ENCODE measurements at places on chromosomes 6 and 20.

DNA sequence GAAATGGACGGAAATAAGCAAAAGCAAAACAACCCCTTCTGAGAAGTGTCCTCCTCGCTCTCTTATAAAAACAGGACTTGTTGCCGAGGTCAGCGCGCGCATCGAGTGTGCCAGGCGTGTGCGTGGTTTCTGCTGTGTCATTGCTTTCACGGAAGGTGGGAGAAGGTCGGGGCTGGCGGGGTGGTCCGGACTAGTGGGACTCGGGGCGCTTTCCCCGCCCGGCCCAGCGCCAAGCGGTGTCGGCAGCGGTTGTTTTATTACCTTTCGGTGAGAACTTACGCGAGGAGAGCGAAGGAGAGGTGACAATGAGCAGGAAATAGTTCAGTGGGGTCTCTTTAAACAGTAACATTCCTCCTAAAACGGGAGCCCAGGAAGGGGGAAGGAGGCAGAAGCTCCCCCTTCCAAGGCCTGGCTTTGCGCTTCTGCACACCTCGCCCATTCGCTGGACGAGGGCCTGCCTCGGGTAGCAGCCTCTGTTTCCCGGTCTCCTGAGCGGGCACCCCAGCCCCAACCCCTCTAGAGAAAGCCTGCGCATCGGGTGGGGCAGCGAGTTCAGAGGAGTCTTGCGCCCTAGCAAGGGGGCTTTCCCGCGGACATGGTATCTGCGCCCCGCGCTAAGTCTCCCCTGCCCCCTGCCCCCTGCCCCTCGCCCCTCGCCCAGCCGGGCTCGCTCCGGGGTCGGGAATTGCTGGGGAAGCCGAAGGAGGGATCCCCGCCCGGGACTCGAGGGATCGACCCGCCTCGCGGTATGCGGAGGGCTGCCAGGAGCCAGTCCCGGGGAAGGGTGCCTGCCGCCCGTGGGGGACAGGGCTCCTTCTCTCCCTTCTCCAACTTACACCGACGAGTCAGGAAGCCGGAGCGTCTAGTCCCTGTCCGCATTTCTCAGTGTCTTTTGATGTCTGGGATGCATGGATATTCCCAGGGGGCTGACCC lies 1.2 kb upstream of the TBXT start:
- DNase-seq: no peak

GRCh38 chr6:134261766-134262165 lies 56.1 kb downstream of the SGK1 start:
- no peak for DNase-seq

- DNase-seq: no peak
Measured at GRCh38 chr20:51529758-51530157, 12.8 kb downstream of the NFATC2 start.

DNA sequence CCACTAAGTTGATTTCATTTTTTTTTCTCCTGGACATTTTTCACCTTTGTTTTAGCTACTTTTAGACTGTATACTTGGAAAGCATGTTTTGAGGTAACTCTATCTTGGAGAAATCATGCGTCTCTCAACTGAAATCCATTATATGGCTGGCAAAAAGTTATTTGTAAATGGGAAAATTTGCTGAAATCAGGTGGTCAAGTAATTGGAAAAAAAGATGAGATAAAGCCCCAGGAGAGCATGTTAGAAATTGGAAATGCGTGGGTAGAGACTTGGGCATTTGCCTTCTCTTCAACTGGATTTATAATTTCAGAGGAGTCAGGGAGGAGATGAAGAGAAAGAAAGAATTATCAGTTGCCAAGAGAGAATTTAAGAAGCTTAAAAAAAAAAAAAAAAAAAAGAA lies 217.1 kb upstream of the MAP3K7 start:
- DNase-seq: no peak

GRCh38 chr20:10911298-10911697 lies 237.5 kb upstream of the JAG1 start:
- DNase-seq: no peak

- no peak for DNase-seq
Measured at GRCh38 chr6:119096721-119097565, 18.5 kb upstream of the FAM184A start.

GRCh38 chr6:3438190-3439167 lies 18.4 kb downstream of the SLC22A23 start:
- DNase-seq: no peak

DNA sequence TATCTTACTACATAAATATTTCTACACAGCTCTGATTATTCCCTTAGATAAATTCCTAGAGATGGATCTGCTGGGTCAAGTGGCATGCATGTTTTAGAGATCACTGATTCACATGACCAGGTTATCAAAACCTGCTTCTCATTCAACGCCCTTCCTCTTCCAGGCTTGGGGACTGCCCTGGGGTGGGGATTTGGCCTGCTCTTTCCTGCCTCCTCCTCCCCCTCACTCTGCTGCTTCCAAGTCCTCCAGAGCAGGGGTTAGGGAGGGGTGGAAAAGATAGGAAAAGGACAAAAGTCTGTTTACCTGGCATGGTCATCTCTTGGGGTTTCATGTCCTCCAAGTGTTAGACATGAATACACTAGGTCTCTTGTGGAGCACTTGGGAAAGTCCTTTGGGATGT lies 105.6 kb upstream of the GPR6 start:
- no peak for DNase-seq

DNA sequence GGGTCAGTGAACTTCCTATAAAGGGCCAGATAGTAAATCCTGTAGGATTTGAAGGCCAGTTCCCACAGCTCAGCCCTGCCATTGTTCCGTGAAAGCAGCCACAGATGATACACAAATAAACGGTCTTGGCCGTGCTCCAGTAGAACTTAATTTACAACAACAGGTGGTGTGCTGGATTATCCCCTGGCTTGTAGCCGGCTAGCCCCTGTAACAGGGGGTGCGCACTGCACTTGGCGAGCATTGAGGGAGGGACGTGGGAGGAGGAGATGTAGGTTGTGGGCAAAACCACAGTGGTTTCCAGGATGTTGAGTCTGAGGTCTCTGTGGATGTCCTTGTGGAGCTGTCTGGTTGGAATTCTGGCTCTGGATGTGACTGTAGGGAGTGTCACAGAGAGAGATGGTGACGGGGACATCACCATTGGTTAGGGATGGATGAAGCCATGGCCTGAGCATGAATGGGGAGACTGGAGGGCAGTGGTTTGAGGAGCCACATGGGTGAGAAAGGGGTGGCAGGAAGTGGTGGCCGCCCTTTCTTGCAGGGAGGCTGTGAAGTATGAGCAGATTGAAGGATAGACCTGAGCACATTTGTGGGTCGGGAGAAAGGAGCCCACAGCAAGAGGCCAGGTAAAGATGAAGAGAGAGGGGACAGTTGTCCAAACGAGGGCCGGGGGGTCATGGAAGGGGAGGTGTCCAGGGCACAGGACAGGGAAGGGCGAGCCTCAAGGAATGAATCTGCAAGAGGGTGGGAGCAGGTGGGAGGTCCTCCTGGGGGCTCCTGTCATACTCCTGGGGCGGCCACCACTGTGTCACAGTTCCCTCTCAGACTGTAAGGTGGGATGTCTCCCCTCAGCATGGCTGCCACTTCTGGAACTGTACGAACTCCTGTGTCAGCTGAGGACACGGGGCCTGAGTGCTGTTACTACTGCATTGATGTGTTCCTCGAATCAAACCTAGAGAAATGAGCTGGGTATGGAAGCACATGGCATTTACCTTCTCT lies 53.6 kb downstream of the CDH26 start:
- DNase-seq: no peak

DNA sequence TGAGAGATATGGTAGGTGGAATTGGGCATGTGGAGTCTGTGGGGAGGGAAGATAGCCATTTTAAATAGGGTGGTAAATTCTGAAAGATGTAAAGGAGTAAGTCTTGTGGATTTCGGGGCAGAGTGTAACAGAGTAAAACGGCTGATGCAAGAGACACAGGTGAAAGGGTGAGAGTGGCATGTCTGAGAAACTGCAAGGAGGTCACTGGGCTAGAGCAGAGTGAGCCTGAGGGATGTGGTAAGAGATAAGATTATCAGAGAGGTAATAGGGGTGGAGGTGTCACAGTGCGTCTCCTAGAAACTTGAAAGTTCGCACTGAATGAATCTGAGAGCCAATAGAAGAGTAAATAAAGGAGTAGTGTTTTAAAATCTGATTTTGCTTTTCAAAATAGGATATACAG lies 308.1 kb downstream of the EPM2A start:
- no peak for DNase-seq

GRCh38 chr6:106118835-106119431 lies 32.8 kb downstream of the PRDM1 start:
- peak; percentile 17 for DNase-seq

DNA sequence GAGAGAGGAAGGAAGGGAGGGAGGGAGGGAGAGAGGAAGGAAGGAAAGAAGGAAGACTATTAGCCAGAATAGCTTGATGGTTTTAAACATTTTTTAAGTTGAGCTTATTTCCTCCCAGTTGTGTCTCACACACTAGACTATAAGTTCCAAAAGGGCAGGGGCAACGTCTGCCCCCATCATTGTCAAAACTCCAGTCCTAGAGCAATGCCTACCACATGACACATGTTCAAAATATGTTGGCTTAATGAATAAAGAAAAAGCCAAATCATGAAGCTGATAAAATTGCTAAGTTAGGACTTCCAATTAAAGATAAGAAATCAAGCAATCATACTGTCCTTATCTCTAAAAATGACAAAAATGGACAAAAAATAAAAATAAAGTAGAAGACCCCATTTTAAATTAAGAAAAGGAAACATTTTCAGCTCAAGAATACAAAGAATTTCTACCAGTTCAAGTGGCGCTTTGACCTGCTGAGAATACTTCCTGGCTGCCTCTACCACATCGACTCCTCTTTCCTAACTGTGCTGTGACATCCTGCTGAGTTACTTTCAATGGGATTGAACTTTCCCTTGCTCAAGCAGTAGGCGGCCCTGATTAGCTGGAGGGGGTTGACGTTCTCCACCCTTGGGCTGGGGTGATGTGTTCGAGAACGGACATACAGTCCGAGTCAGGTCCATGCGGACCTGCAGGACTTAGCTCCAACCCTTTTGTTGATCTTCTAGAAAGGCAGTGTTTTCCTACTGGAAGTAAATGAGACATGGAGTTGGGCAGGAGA lies 283.9 kb upstream of the FOXQ1 start:
- no peak for DNase-seq

GRCh38 chr6:20112241-20112640 lies 100.0 kb downstream of the MBOAT1 start:
- no peak for DNase-seq

GRCh38 chr6:71330501-71330900 lies 41.9 kb downstream of the OGFRL1 start:
- DNase-seq: no peak

GRCh38 chr6:151068761-151069312 lies 170.9 kb upstream of the AKAP12 start:
- no peak for DNase-seq

- DNase-seq: no peak
Measured at GRCh38 chr6:42702200-42702599, 20.2 kb downstream of the PRPH2 start.

DNA sequence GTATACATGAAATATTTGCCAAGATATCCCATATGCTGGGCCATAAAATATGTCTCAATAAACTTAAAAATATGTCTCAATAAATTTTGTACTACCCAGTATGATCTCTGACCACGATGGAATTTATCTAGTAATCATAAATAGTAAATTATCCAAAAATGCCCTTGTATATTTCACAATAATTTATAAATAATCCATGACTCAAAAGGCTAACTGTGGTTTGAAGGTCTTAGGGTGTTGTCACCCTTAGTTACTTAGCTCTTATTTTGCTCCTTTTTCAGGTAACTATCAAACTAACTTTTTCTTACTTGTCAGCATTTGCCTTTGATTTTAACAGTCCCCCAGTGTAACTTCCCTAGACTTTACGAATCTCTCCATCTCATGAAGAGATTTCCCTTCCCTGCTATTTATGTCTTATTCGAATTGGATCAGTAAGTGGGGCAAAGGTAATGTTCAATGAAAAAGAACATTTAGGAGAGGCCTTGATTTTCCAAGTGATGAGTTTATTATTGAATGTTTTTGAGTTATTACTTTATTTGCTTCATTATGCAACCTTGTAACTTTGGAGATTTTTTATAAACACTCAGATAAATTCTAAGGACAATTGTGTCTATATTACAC lies 109.0 kb upstream of the THBS2 start:
- no peak for DNase-seq

GRCh38 chr20:47305667-47306066 lies 50.8 kb downstream of the ZMYND8 start:
- no peak for DNase-seq

DNA sequence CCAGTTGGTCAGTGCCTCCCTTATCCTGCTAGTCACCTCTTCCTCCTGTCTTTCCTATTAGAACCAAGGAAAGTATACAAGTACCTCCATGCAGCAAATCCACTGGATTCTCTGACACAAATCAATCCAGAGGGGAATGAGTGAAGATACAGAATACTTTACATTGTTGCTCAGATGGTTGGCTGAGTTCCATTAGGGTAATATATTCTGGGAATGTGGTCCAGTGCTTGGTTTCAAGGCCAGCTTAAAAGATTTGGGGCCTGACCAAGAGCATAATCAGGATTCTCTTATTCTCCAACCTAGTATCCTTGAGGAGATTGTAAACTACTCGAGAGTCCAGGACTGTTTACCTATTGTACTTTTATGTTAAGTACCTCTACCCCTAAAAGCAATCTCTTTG lies 23.0 kb downstream of the CARMIL1 start:
- DNase-seq: no peak
